CD4-positive, CD25-positive, alpha-beta regulatory T cell (primary cell): ENCODE measurements at places on chromosomes 13 and 19.

DNA sequence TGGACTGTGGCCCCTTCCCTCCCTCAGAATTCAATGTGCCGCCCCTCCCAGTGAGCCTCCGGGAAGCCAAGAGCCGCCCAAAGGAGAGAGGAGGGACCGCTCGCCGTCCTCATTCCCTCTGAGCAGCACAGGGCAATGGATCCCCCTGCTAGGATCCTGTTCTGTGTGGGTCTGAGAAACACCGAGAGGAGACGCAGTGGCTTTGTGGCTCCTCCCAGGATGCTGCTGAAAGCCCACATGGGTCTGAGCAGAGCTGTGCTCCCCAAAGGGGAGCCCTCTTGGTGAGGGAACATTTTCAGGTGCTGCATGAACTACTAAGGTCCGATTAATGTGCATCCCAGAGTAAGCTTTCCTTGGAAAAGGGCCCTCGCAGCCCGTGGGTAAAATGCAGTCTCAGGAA is 30.4 kb downstream of the DHRS12 start:
- H3K4me3 ChIP-seq, result no peak overlapping the region
- H3K36me3 ChIP-seq, result peaks cover 17% of the 10 kb centered on the region
- H3K27ac ChIP-seq, result no peak overlapping the region
- H3K4me1 ChIP-seq, result no peaks in the 10 kb centered on the region

- no peaks in the 10 kb centered on the region for H3K4me1 ChIP-seq
- H3K4me3 ChIP-seq, result no peak overlapping the region
- no peaks in the 10 kb centered on the region for H3K36me3 ChIP-seq
- no peak for DNase-seq
- H3K27me3 ChIP-seq, result no peaks in the 10 kb centered on the region
Observed at GRCh38 chr19:44548736-44549135, 19.3 kb upstream of the CEACAM20 start.

- no peaks in the 10 kb centered on the region for H3K36me3 ChIP-seq
- no peaks in the 10 kb centered on the region for H3K4me1 ChIP-seq
- DNase-seq, result no peak
- no peak overlapping the region for H3K4me3 ChIP-seq
- H3K27ac ChIP-seq, result no peak overlapping the region
- H3K27me3 ChIP-seq, result no peaks in the 10 kb centered on the region
Observed at GRCh38 chr13:104086210-104086609, 1020.0 kb upstream of the SLC10A2 start.

DNA sequence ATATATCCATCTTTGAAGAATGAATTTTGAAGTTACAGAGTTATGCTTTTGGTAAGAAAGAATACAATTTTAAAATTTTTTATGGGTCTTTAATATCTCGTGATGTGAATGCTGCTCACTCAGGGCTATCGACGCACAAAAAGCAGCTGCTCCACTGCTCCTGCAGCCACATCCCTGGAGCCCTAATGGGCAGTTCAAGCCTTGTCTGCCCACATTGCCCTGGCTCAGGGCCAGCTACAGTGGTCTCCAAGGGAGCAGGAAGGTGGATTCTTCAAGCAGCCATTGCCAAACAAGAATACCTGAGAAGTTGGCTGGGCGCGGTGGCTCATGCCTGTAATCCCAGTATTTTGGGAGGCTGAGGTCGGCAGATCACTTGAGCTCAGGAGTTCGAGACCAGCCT is 85.8 kb downstream of the IPO5 start:
- no peak for DNase-seq
- no peak overlapping the region for H3K27ac ChIP-seq
- no peaks in the 10 kb centered on the region for H3K4me1 ChIP-seq
- no peak overlapping the region for H3K4me3 ChIP-seq
- H3K36me3 ChIP-seq, result no peaks in the 10 kb centered on the region

DNA sequence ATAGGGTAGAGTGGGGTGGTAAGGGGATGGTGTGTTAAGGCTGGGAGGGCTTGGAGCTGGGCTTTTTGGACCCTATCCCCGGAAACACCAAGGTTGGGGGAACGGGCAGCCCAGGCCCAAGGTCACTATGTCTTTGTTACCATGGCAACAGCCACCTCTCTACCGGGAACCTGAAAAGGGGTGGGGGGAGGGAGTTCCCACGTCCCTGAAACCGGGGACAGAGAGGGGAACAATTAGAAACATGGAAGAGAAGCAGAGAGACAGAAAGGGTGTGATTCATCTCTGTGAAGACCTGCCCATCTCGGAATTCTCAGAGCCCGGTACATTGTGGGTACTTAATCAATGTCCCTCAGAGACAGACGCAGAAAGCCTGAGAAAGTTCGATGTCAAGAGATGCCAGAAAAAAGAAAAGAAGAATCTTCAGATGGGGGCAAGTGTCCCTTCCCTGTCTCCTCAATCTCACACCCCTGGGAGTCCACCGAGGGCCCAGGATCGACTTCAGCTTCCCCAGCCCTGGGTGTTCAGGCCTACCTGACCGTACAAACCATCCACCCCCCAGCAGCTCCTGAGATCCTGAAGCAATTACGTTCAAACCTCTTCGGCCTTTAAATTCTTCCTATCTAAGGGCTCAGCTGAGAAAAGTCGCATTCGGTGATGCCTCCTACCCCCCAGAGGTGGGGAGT is 6.8 kb upstream of the LRFN1 start:
- no peaks in the 10 kb centered on the region for H3K27me3 ChIP-seq
- no peak for DNase-seq
- H3K36me3 ChIP-seq, result peaks cover 40% of the 10 kb centered on the region
- H3K27ac ChIP-seq, result peak overlapping the region; percentile 36
- H3K4me1 ChIP-seq, result peaks cover 36% of the 10 kb centered on the region

DNA sequence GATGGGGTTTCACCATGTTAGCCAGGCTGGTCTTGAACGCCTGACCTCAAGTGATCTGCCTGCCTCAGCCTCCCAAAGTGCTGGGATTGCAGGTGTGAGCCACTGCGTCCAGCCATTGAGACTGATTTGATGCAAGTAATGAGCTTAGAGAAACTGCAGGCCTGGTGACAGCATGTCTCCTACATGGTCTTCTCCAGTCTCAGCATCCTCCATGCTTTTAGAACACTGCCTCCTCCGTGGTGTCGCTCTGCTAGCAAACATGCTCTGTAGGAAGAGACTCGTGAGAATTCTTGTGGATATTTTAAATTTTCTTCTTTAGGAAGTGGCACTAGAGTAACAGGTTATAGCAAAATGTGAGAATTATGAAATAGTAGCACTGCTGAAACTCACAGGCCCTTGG is 37.1 kb downstream of the TPT1 start:
- no peak overlapping the region for H3K4me3 ChIP-seq
- peaks cover 15% of the 10 kb centered on the region for H3K4me1 ChIP-seq
- no peak for DNase-seq
- no peak overlapping the region for H3K27ac ChIP-seq

- no peak overlapping the region for H3K27ac ChIP-seq
- no peaks in the 10 kb centered on the region for H3K27me3 ChIP-seq
- no peaks in the 10 kb centered on the region for H3K36me3 ChIP-seq
- no peaks in the 10 kb centered on the region for H3K4me1 ChIP-seq
- no peak for DNase-seq
Observed at GRCh38 chr13:50526661-50527071, 316.8 kb downstream of the DLEU7 start.

- no peaks in the 10 kb centered on the region for H3K36me3 ChIP-seq
- H3K4me3 ChIP-seq, result no peak overlapping the region
- DNase-seq, result no peak
- H3K27ac ChIP-seq, result no peak overlapping the region
Observed at GRCh38 chr19:32858155-32858554, 11.4 kb downstream of the SLC7A9 start.

DNA sequence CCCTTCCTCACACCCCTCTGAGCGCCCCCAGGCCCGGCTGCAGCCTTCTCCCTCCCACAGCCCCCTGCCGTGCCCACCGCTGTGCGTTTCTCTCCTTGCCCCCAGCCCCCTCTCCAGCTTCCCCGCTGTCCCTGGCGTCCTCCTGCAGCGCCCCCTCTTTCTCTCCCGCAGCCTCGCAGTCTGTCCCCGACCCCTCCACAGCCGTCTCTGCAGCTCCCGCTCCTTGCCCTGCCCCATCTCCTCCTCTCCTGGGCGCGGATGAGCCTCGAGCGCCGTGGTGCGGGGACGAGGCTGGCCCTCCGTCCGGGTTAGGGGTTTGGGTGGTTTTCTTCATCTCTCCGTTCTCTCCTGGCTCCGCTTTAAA is 1.1 kb downstream of the KMT5C start:
- peak; percentile 24 for DNase-seq
- H3K4me1 ChIP-seq, result peaks cover 27% of the 10 kb centered on the region

- H3K4me3 ChIP-seq, result no peak overlapping the region
- H3K27ac ChIP-seq, result no peak overlapping the region
- no peaks in the 10 kb centered on the region for H3K4me1 ChIP-seq
- DNase-seq, result no peak
Observed at GRCh38 chr13:100860866-100861265, 186.3 kb upstream of the TMTC4 start.

DNA sequence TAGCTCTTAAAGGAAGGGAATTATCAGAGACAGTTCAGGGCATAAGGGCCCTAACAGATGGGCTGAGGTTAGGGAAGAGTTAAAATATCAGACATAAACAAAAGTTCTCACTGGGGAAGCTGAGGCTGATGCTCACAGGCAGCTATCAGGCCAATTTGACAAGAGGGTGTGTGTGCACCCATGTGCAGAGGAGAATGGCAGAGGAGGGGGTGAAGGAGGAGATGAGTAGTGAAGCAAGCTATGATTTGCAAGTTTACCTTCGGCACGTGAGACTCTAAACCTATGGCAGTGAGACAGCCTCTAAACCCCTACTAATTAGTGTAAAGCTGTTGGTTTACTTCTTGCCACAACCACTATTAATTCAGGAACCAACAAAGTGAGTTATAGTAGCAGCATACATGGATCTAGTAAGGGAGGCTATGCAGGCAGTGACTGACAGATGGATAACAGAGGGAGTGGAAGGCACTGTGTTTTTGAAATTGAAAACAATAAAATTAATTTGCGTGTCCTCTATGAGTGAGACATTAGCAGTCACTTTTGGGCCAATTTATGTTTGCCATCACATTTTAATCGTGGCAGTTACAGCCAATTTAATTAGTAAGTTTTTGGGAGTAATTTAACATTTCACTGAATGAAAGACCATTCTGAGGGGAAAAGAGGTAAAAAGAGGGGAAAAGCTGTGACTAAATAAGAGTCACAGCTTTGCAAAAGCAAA is 99.6 kb upstream of the HTR2A start:
- H3K4me3 ChIP-seq, result no peak overlapping the region
- no peak overlapping the region for H3K27ac ChIP-seq
- DNase-seq, result no peak
- no peaks in the 10 kb centered on the region for H3K36me3 ChIP-seq
- H3K4me1 ChIP-seq, result no peaks in the 10 kb centered on the region
- H3K27me3 ChIP-seq, result no peaks in the 10 kb centered on the region

GRCh38 chr19:35618857-35619256 is 6.3 kb downstream of the HAUS5 start:
- H3K4me1 ChIP-seq, result no peaks in the 10 kb centered on the region
- H3K27ac ChIP-seq, result no peak overlapping the region
- no peaks in the 10 kb centered on the region for H3K27me3 ChIP-seq
- H3K36me3 ChIP-seq, result peaks cover 20% of the 10 kb centered on the region

DNA sequence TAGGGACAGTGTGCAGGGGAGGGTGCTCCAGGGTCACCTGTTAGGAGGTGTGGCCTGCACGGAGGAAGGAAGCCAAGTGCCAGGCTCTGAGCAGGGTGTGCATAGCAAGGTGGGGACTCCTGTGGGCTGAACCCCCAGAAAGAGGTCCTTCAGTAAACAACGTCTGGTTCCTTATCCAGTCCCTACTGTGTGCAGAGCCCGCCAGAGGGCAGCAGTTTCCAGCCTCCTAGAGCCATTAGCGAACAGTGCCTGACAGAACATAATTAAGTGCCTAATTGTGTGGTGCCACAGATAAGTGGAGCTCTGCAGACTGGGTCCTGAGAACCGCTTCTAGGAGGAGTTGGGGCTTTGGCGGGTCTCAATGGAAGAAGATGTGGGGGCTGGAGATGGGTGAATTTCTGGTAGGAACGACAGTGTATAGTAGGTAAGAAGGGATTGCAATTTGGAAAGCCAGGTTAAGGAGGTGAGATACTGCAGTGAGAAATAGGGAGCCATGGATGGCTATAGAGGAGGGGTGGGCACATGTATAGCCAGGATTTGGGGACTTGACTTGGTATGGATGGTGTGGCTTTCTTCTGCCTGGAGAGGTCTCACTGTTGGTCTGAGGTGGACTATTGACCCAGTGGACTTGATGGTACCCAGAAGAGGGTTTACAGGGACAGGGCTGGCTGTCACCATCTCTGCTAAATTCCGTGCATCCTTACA is 323.1 kb downstream of the ZNF536 start:
- H3K27me3 ChIP-seq, result peaks cover 3% of the 10 kb centered on the region
- no peak for DNase-seq
- H3K4me1 ChIP-seq, result peaks cover 15% of the 10 kb centered on the region
- H3K27ac ChIP-seq, result no peak overlapping the region

DNA sequence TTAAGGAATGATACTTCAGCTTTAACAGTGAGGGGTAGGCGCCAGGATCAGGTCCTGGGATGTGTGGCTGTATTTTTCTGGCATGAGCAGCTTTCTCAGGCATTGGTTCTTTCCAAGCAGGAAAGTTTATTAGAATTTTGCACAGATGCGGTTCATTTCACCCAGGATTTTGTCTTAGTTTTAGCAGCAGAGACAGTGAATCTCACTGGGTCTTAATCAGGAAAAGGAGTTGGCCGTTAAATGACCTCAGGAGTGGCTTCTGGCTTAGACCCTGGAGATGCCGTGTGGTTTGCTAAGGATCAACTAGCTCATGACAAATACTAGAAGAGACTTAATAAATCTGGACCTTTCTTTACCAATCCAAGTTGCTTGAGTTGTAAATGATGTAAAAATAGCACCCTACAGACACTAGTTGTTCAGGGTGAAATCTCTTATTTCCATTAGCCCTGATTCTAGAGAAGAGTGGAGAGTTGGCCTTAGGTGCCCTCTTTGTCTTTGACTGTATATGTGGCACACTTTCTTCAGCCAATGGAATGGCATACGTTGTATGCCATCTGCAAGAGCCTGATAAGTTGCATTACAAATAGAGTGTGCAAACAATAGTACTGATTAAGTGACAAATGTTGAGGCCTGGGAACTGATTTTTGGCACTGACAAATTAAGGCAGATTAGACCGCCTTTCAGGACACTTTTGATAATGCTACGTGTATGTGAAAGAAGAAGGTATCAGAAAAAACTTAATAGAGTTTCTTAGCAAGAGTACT is 34.0 kb downstream of the LRCH1 start:
- no peaks in the 10 kb centered on the region for H3K4me1 ChIP-seq
- no peak overlapping the region for H3K4me3 ChIP-seq
- DNase-seq, result no peak
- no peak overlapping the region for H3K27ac ChIP-seq
- H3K27me3 ChIP-seq, result no peaks in the 10 kb centered on the region

DNA sequence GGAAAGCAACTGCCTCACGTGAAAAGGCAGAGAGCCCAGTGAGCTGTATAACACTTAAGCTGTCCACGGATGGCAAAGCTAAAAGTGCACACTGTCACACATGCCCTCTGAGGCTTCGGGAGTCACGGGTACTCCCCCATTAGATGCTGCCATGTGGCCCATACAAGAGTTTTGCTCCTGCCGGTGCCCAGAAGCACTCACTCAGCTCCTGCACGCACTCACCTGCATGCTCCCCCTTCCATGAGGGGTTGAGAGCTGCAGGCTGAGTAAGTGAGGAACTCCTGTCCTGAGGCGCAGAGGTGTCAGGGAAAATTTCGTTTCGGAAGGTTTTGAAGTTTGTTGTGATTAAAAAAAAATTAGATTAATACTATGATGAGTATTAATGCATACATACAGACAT is 939.2 kb upstream of the ATXN8OS start:
- no peaks in the 10 kb centered on the region for H3K4me1 ChIP-seq
- H3K27me3 ChIP-seq, result no peaks in the 10 kb centered on the region
- H3K4me3 ChIP-seq, result no peak overlapping the region
